Nucleus accumbens (tissue), 56 donors: ENCODE measurements at places on chromosomes 6 and 20.

DNA sequence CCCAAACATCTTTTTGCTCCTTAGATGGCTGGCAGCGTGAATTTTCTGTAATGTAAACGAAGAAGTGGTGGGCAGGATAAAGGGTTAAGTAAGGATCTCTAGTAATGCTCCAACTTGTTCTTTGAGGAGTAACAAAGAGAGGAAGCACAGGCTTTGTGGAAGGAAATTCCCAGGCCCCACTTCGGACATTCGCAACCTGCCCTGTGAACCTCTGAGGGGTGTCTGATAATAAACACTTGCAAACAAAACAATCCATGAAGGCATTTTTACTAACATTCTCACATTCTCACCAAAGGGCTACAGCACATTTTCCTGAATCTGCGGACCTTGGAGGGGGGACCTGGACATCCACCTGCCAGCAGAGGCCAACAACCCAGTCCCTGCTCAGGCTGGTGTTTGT lies 25.8 kb upstream of the ADGRF5 start:
- no peak for DNase-seq

DNA sequence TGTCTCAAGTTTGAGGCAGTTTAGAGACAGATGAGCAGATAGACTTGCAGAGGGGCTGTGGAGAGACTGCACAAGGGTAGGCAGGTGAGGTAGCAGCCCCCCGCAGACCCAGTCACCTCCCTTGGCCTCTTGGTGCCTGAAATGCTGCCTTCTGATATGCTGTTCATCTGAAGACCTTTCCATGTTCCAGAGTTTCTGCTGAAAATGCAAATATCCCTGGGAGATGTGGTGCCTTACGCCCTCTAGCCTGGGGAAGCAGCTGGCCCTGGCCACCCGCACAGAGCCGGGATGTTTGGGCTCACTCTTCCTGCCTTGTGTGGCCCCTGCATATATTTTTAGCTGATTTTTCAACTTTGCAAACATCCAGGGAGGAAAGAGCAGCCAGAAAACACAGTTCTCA lies 51.4 kb downstream of the TMEM242 start:
- no peak for DNase-seq

- no peak for DNase-seq
Observed at GRCh38 chr6:126307849-126308248, 32.1 kb upstream of the CENPW start.

DNA sequence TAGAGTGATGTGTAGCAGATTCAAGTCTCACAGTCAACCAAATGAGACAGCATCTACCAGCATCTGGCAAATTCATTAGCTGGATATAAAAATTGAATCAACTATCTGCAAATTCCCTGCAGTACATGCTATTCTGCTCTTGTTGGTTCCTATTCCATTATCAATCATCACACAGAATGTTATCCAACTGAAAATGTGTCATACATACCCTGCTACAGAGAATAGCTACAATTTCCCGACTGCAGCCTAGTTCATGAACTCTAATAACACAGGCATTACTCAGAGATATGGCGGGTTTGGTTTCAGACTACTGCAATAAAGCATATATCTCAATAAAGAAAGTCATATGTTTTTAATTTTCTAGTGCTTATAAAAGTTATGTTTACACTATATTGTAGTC lies 78.4 kb downstream of the AHI1 start:
- DNase-seq, result no peak

DNA sequence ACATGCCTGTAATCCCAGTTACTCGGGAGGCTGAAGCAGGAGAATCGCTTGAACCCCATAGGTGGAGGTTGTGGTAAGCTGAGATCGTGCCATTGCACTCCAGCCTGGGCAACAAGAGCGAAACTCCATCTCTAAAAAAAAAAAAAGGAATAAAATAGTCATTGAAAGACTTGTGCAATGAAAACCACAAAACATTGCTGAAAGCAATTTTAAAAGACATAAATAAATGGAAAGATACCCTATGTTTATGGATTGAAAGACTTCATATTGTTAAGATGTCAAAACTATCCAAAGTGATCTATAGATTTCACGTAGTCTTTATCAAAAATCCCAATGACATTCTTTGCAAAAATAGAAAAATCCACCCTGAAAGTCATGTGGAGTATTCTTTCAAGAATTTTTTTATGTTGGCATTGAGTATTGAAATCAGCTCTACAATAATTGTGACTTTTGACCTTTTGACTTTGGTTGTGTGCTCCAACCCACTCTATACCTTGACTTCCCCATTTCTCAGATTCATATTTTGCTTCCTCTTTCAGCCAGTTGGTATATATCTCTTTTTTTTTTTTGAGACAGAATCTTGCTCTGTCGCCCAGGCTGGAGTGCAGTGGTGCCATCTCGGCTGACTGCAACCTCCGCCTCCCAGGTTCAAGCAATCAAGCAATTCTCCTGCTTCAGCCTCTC lies 45.5 kb upstream of the SLC23A2 start:
- DNase-seq, result no peak

- DNase-seq, result no peak
Observed at GRCh38 chr20:53750827-53751619, 157.4 kb upstream of the ZNF217 start.

GRCh38 chr20:37526839-37527637 lies 638 bp downstream of the BLCAP start:
- no peak for DNase-seq

DNA sequence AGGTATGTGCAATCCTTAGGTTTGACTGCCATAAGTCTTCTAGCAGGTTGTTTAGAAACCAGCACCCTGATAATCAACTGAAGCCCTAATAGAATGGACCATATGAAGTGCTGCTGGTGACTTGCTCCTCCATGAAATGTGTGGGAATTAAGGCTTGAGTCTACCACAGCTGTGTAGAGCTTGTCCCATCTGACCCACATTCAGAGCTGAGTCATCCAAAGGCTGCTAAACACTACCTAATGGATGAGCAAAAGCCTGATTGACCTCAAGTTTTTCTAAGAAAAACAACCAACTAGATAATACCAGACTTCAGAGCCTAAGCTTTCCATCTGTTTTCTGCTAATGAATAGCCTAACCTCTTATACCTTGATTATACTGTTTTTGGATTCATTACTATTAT lies 120.3 kb upstream of the MOCS1 start:
- DNase-seq, result no peak

- no peak for DNase-seq
Observed at GRCh38 chr20:57433657-57434389, 42.6 kb downstream of the RBM38 start.

GRCh38 chr20:38454556-38455473 lies 17.8 kb upstream of the RALGAPB start:
- no peak for DNase-seq

GRCh38 chr6:126302191-126302590 lies 37.7 kb upstream of the CENPW start:
- no peak for DNase-seq

DNA sequence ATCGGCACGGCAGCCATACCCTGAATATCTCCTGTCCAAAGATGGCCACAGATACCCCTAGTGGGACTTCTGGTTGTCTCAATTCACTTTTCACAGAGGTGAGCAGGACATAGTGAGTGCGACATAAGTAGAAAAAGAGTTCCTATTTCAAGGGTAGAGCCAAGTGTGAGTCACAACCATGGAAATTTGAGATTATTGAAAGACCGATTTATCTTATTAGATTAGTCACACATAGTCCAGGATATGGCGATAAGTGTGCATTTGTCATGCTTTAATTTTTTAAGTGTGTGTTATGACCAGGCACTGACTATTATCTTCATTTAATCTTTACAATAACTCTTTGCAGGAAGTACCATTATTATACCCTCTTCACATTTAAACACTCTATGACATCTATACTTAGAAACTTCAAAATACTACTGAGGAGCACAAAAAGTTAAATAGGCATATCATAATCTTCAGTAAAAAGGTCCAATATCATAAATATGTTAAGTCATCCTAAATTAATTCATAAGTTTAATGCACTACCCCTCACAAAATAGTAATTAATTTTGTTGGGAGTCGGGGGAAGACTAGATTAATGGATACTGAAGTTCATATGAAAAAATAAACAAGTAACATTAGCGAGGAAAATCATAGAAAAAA lies 13.4 kb upstream of the TNFAIP3 start:
- no peak for DNase-seq

DNA sequence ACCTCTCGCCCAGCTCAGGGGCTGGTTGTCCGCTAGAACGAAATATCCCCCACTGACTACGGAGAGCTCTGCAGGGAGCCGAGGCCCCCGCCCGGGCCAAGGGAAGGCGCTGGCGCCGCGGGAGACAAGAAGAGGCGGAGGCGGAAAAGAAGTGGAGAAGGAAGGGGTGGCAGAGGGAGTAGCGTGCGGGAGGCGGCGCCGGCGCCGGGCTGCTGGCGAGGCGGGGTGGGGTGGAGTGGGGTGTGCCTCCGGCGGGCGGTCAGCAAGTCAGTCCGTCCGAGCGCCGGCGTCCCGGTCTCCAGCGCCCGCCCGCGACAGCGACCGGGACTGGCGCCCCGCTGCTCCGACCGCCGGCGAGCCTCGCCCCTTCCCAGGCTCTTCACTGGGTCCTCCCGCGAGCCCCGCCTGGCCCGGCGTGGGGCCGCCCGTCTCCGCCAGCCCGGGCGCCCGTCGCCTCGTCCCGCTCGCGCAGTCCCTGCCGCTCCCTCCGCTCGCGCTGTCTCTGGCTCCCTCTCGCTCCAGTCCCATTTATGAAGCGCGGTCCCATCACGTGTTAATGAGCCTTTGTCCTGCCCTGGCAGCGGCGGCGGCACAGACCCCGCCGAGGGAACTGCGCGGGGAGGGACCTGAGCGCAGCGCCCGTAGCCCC lies at the start of gene CNR1:
TSS of gene CNR1 (minus strand) at position 504 of the 649 bp plus-strand sequence. CDS start 21,073 bp downstream, outside the sequence.
- DNase-seq, result peak; percentile 58

DNA sequence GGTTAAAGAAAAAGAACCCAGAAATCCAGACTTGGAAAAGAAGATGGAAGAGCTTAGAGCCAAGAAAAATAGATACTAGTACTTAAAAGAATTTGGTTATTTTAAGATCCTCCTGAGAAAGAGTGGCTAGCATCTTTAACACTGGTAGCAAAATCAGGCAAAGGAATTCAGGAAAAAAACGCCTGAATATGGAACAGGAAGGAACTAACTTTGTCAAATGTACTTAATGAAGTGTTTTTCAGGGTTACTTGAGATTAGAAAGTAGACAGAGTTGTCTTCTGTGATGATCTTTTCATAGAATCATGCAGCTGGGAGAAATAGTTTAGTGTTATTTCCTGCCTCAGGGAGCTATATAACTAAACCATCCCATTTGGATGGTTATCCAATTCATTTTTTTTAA lies 50.8 kb upstream of the SASH1 start:
- DNase-seq, result no peak

DNA sequence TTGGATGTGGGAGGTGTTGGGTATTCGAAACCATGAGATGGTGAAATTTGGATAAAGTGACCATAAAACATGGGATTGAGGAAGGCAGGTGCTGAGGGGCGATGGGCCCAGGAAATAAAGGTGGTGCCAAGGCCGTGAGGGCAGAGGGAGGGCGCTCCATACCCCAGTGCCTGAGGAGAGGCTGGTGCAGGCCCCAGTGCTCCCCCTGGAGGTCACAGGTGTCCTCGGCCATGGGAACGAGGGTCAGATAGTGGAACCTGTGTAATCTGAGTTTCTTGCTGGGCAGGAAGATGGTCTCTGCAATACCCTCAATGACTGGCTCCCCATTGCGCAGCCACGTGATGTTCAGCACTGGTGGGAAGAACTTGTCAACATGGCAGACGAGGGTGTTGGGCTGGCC lies 16.2 kb downstream of the HLA-DPB1 start:
- no peak for DNase-seq

- no peak for DNase-seq
Observed at GRCh38 chr6:115064680-115065079, 721.9 kb upstream of the HS3ST5 start.

GRCh38 chr6:98560418-98560817 lies 274.0 kb upstream of the POU3F2 start:
- no peak for DNase-seq

DNA sequence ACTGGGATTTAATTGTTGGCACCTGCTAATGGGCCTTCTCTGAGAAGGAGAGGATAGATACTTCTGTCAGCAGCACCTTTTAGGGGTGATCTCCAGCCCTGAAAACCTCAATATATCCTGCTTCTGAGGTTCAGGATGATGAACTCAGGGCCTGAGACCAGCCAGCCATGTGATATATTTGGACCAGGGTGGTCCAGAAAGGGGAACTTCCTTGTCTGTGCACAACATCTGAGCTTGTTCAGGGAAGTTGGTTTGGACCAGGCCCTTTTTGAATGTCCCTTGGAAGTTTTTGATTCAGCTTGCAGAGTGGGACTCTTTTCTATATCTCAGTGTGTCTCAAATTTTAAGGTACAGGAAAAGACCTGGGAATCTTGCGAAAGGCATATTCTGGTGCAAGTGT lies 85.8 kb downstream of the GFRA4 start:
- DNase-seq, result no peak

- DNase-seq, result no peak
Observed at GRCh38 chr6:141117874-141118273, 1014.9 kb upstream of the GJE1 start.

- no peak for DNase-seq
Observed at GRCh38 chr20:37573626-37574198, 46.0 kb upstream of the BLCAP start.

DNA sequence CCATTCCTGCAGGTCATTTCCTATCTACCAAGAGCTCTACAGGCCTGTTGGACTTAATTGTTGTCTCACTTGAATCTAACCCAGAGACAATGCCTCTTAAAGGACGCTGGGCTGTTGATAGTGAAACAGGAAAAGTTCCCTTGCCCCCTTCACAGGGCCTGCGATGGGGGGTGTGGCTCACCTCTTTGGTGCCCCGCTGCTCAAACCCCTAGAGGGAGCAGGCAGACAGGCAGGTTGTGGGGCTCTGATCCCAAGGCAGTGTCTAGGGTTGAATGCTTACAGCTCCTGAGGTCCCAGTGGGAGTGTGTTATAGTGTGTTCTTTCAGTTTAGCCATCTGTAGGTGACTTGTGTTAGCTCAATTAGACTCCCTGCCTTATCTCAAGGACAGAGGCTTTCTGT lies 68.0 kb downstream of the OTOR start:
- DNase-seq, result no peak

GRCh38 chr6:170284866-170285469 lies 5.9 kb downstream of the DLL1 start:
- DNase-seq, result no peak

- no peak for DNase-seq
Observed at GRCh38 chr6:51927450-51927849, 160.0 kb downstream of the PKHD1 start.

DNA sequence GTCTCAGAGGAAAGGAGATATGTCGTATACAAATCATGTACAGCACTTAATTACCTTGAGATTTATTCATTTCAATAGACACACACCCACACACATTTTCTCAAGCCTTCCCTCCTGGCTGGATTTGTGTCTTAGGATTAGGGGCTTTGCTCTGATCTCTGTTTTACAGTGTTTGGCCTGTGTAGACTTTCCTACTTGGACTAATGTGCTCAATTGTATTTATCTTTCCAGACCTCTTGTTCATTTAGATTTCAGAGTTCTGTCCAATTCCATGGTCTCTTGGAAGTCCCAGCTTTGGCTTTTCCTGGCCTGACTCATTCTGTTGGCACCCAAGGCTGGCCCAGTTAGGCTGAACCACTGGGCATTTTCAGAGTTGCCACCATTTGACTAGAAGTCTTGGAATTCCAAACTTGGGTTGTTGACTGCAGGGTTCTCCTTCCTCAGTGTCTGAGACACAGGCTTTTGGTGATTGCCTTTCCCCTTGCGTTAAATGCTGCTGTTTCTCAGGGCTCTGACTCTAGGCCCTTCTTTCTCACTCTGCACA lies 8.9 kb upstream of the RFPL4B start:
- no peak for DNase-seq
